ENCODE measurements at places on chromosomes 11 and 22.
A peak's percentile ranks its signal among the peaks of the same experiment; 100 is the strongest.

DNA sequence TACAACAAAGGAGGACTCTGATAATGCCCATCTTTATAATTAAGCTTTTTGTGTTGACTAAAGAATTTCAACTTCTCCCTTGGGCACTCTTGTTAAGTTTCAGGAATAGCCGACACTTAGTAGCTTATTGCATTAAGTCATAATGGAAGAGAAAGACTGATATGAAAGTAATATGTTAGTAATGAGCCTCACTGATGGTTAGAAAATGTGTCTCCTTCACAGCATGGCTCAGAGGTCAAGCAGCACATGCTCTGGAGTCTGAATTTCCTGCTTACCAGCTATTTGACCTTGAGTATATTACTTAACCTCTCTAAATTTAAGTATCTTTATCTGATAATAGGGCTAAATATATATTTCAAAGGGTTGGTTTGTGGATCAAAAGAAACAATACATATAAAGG is 39.0 kb downstream of the PDGFD start:
- no peak for DNase-seq

DNA sequence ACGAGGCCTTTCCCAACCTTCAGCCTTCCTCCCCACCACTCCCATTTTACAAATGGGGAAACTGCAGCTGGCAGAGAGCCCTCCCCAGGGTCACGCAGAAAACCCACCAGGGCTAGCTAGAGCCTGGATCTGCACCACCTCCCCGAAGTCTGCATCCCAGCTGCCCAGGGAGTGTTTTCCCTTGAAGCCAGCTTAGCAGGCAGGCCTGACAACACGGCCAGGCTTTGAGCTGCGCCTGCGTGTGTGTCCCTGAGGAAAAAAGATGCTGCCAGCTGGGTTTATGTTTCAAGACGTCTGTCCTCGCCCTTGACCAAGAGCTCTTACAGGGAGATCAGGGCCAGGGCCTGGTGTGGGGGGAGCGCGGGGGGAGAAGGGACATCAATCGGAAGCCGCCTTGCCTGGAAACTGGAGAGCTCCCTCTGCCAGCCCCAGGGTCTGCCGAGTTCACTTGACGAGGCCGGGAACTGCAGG is 20.3 kb downstream of the WNT11 start:
- DNase-seq, result no peak

DNA sequence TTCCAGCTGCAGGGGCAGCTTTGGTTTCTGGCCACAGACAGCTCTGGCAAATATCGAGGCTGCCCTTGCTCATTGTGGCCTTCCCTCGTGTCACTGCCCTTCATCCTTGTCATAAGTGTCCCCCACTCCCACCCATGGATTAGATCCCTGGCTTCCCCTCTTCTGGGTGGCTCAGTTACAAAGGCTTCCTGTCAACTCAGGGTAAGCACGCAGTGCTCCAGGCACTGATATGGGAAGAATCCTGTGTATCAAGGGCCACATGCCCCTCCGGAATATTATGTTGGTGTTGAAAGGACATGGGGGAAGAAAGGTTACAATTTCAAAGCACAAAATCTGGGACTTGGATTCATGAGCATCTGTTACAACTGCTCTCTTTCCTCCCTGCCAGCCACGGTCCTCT is 128.1 kb downstream of the DBX1 start:
- DNase-seq, result no peak

GRCh38 chr11:102727890-102728289 is 3.1 kb upstream of the MMP8 start:
- DNase-seq, result no peak

- DNase-seq, result no peak
These were observed 70.6 kb downstream of the PDHX start for GRCh38 chr11:34986883-34987520.

- peak; percentile 61 for DNase-seq
These were observed 6.3 kb upstream of the ADAMTS8 start for GRCh38 chr11:130434521-130435223.

DNA sequence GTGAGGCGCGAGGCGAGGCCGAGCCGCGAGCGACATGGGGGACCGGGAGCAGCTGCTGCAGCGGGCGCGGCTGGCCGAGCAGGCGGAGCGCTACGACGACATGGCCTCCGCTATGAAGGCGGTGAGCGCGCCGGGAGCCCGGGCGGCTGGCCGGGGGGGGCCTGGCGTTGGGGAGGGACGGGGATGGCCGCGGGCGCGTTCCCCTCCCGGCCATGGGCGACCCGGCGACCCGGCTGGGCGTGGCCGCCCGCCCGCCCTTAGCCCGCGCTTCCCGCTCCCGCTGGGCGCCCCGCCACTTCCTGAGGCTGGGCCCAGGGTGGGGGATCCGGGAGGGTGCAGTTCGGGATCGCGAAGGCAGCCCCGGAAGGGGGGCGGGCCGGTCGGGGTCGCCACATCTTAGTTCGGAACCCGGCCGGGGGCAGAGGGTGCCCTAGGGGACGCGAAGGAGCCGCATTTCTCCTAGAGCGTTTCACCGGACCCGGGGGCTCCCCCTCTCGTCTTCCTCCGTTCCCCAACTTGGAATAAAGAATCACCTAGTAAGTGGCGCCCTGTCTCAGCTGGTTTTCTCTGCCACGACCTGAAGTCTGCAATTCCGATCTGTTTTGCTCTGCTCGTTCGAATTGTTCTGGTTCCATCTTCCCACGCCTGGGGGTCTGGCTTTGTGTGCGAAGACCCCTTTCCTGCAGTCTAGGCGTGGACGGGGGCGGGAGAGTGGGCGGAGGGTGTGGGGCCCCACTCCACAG is 536 bp downstream of the YWHAH start:
- DNase-seq, result peak; percentile 18

DNA sequence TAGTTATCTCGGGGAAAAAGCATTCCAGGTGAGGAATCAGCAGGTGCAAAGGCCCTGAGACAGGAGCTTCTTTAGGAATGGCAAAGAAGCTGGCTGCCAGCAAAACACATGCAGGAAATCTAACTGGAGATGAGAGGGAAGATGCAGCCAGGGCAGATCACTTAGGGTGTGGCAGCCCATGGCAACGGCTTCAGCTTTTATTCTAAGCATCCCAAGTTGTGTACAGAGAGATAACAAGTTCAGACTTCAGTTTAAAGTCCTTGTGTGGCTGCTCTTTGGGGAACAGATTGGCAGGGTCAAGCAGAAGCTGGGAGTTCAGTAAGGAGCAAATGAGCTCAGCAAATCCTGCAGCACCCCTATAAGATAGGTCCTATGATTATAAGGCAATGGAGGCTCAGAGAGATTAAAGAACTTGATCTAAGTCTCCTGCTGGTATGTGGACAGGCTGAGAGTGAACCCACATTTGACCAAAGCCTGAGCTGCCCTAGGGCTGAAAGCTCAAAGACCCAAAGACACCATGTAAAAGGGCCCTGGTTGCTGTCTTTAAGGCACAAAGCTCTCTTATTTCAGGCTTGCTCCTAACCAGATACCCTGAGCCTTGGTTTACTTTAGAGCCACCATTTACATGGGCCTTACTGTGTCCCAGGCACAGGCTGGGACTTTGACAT is 466.8 kb downstream of the SOX6 start:
- no peak for DNase-seq

GRCh38 chr11:120031612-120032600 is 106.0 kb downstream of the TRIM29 start:
- no peak for DNase-seq

DNA sequence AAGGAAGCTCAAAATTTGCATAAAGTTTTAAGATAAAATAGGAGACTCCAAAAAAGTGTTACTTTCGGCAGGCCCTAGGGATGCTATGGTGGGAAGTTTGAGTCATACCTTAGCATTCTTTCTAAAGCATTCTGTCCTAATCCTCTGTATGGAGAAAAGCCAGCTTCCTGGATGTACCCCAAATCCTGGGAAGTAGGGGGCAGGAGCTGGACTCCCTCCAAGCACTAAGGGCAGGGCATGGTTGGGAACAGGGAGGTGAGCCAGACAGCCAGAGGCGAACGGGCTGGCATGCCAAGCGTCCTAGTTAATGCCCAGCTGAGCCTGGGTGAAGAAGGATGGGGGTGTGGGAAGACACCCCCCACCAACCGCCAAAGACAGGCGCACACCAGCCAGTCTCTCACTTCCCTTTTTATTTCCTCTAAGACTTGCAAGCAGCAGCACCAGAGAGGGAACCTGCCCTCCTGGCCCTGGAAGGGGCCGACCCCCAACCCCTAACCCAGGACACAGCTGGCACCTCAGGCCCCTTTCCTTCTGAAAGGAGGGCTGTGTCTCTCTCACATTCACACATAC is 23.9 kb downstream of the RTN4RL2 start:
- DNase-seq, result no peak

DNA sequence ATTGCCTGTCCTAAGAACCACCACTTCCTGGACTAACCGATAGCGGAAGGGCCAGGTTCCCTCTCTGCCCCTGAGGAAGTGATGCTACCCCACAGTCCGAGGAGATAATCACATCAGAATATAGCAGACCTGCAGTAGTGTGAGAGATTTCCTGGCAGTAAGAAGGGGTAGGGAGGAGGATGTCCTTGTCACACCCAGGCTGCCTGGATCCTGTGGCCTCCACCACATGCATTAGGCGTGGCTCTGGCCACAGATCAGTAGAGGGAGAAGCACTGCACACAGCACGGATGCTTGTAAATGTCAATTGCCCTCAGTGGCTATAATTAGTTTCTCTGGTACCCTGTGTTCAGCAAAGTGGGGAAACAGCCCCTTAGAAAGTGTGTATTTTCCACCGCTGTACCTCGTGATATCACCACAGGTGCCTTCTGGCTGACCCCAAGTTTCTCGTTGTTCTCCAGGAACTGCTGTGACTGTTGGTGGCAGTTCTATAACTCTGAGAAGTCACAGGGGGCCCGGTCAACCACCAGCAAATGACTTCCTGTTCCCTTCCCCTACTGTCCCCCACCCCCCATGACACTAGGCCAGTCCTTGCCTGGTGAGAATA is 61.8 kb downstream of the UBASH3B start:
- DNase-seq, result no peak

Data from T-cell (primary cell).